ENCODE measurements at places on chromosomes 1 and 21. TPM values are rescaled to one million over a fixed set of nuclear protein-coding genes. Genes with fewer than 3 reads are reported as not detected.

GRCh38 chr1:228900886-228901392 is 165.7 kb downstream of the RHOU start:
- DNase-seq = peak; percentile 21

TMEM35B gene
- total RNA-seq = 50.9 TPM

- no peak for DNase-seq
Measured at GRCh38 chr1:87820668-87821334, 492.1 kb downstream of the LMO4 start.

DNA sequence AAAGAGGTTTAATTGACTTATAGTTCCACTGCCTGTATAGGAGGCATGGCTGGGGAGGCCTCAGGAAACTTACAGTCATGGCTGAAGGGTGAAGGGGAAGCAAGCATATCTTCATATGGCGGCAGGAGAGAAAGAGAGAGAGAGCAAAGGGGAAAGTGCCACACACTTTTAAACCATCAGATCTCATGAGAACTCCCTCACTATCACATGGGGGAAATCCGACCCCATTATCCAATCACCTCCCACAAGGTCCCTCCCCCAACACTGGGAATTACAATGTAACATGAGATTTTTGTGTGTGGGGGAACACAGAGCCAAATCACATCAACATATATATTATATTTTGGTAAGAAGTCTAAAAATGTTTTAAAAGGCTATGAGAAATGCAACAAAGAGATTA is 27.2 kb downstream of the FABP3 start:
- no peak for DNase-seq

- no peak for DNase-seq
Measured at GRCh38 chr1:52253421-52253820, 111.5 kb downstream of the ZFYVE9 start.

GRCh38 chr1:66415866-66416265 is 118.1 kb upstream of the SGIP1 start:
- DNase-seq = no peak

- DNase-seq = no peak
Measured at GRCh38 chr1:164380893-164381292, 178.1 kb upstream of the PBX1 start.

GRCh38 chr1:191279266-191279800 is 801.7 kb upstream of the BRINP3 start:
- no peak for DNase-seq

RGSL1 gene
- not detected for total RNA-seq

- DNase-seq = no peak
Measured at GRCh38 chr1:91736146-91736714, 149.7 kb downstream of the TGFBR3 start.

- DNase-seq = no peak
Measured at GRCh38 chr1:189312499-189312898, 1165.2 kb downstream of the BRINP3 start.

GRCh38 chr1:36135796-36136195 is 10.8 kb upstream of the COL8A2 start:
- no peak for DNase-seq

DNA sequence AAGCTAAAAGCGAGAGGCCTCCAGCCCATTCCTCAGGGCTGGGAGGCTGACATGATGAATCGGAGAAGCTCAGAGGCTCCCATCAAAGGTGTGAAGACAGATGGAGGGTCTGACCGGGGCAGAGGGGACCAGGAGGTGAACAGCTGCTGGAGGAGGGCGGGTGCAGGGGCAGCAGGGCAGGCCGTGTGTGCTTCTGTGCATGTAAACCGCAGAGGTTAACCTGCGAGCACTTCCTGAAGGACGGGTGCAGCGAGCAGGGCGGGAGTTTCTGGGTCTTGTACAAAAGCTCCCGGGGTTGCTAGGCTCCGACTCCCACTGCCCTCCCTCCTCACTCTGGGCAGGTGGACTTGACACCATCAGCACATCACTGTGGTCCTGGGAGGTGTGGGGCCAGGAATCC is 75.2 kb downstream of the PAX7 start:
- no peak for DNase-seq

CLCA4 gene
- total RNA-seq = not detected

- DNase-seq = peak; percentile 24
Measured at GRCh38 chr1:43434256-43434655, 19.5 kb downstream of the HYI start.

DNA sequence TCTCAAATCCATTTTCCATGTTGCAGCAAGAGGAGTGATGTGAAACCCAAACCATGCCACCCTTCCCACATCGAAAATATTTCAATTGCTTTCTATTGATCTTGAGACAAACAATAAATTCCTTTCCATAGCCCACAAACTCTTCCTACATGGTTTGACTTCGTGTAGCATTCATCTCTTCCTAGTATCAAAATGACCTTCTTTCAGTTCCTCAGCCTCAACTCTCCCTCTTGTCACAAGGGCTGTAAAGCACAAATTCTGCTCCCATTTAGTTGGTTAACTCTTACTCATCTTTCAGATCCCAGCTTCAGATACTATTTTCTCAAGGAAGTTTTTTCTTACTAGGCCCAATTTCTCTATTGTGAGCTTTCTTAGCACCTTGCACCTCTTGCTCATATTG is 99.0 kb downstream of the ZNF281 start:
- DNase-seq = no peak

IL20 gene
- total RNA-seq = not detected

TMEM52 gene
- total RNA-seq = not detected

DNA sequence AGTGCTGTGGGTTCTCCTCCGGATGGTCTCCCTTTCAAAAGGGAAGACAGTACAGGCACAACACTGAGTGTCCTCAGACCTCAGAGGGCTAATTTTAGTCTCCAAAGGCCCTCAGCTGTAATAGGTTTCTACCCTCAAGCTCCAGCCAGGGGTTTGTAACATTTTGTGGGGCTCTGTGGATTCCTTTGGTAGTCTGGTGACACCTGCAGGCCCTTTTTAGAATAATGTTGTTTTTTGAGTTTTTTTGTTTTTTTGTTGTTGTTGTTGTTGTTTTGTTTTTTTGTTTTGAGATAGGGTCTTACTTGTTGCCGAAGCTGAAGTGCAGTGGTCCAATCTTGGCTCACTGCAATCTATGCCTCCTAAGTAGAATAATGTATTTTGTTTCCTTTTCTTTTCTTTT is 15.0 kb upstream of the TMEM201 start:
- no peak for DNase-seq

PGLYRP3 gene
- total RNA-seq = not detected

- DNase-seq = no peak
Measured at GRCh38 chr21:30126576-30126975, 40.0 kb downstream of the CLDN17 start.

GRCh38 chr21:45580181-45580575 is 37.9 kb upstream of the SLC19A1 start:
- peak; percentile 47 for DNase-seq

DNA sequence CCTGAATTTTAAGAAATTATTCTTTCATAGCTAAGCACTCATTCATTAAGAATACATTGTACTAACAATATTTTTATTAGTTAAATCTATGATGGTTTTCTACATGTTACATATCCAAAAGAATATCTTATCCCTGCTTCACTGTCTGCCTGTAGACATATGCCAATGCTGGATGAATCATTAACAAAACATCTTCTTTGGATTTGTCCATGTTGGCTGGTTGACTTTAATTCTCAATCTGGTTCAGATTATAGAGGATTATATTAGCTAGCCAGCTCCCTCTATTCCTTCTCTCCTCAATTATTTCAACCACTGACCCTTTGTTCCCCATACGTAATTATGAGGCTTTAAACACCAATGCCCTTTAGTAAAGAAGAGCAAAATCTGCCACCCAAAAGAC is 138.9 kb upstream of the DMRTA2 start:
- no peak for DNase-seq

DNA sequence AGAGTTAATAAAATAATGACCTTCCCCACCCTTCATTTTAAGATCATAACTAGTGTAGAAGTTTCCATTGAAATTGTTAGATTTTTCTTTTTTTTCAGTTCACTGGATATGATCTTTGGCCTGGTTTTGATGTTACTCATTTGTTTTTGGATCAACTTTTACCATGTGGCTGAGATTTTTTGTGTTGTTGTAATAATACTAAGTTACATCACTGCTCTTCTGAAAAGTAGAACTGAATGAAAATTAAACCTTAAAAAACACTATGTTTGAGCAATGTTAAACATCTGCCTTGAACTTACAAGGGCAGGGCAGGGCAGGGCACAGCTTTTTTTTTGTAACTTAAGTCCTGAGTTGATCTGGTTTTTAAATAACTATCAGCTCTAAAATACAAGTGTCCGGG is 204.8 kb upstream of the ADAMTS5 start:
- DNase-seq = no peak

- DNase-seq = no peak
Measured at GRCh38 chr1:231699784-231700183, 73.2 kb downstream of the DISC1 start.

- DNase-seq = no peak
Measured at GRCh38 chr1:118960026-118960561, 28.0 kb downstream of the TBX15 start.

DNA sequence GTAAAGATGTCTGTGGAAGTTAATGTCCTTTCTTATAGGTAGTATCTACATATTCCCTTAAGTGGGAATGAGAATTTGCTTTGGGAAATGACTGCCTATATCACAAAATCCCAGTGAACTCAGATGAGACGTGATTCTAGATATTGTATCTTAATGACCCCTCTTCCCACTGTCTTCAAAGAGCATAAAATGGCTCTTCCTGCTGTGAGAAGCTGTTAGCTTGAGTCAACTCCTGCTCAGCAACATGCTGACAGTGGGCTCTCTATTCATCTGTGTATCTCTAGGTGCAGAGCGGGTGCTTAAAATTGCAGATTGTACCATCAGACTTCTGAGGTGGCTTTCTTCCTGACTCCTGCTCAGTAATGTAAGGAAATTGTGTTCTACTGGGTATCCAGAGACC is 100.6 kb downstream of the SPAG17 start:
- DNase-seq = no peak

CD48 gene
- 260 TPM for total RNA-seq

GRCh38 chr1:180085331-180085730 is 69.3 kb upstream of the QSOX1 start:
- DNase-seq = no peak

FAM151A gene
- 0.73 TPM for total RNA-seq

DNA sequence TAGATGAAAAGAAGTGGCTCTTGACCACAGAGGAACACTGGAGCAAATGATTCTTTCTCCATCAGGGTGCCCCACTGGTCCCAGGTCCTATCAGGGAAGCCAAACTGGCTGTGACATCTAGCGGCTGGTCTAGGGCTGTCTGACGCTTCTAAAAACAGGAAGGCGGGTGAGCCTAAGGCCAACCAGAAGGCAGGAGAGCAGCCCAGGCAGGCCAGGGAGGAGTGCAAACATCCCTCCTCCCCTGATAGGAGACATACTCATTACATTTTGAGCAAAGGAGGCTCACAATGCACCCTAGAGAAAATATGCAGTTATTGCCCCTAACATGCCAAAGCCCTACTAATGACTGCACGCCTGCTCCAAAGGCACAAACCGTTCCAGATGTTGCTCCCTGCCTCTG is 10.4 kb upstream of the FOXE3 start:
- DNase-seq = no peak
